ENCODE measurements at places on chromosomes 5 and 9.

DNA sequence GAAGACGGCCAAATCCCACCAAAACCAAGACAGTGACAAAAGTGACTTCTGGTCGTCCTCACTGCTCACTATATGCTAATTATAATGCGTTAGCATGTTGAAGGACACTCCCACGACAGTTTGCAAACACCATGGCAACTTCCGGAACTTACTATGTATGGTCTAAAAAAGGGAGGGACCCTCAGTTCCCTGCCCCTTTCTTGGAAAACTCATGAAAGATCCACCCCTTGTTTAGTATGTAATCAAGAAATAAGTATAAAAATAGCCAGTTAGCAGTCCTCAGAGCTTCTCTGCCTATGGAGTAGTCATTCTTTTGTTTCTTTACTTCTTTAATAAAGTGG lies 9.5 kb downstream of the FCN2 start:
- H3K27ac ChIP-seq, result no peak overlapping the region
- no peaks in the 10 kb centered on the region for H3K27me3 ChIP-seq
- H3K36me3 ChIP-seq, result no peaks in the 10 kb centered on the region
- no peak for DNase-seq
- H3K4me1 ChIP-seq, result peaks cover 27% of the 10 kb centered on the region

DNA sequence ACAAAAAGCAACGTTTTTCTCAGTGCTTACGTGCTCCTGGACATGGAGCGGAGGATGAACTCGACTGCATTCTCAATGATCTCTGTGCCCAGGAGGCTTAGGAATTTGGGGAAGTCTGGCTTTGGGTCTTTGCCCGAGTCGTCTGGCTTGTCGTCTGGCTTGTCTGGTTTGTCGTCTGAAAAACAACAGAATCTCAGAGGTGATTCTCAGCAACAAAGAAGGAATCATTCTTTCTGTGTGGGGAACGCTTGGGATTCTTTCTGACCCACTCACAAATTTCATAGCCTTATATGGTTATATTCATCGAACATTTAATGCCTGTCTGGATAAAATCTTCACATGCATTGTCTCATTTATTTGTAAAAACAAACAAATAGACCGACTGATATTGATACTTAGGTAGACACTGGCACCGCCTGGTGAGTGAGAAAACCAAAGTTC lies 4.7 kb downstream of the C5orf46 start:
- no peaks in the 10 kb centered on the region for H3K4me1 ChIP-seq
- DNase-seq, result no peak
- H3K36me3 ChIP-seq, result no peaks in the 10 kb centered on the region
- no peaks in the 10 kb centered on the region for H3K27me3 ChIP-seq
- H3K4me3 ChIP-seq, result no peak overlapping the region
- H3K27ac ChIP-seq, result no peak overlapping the region

DNA sequence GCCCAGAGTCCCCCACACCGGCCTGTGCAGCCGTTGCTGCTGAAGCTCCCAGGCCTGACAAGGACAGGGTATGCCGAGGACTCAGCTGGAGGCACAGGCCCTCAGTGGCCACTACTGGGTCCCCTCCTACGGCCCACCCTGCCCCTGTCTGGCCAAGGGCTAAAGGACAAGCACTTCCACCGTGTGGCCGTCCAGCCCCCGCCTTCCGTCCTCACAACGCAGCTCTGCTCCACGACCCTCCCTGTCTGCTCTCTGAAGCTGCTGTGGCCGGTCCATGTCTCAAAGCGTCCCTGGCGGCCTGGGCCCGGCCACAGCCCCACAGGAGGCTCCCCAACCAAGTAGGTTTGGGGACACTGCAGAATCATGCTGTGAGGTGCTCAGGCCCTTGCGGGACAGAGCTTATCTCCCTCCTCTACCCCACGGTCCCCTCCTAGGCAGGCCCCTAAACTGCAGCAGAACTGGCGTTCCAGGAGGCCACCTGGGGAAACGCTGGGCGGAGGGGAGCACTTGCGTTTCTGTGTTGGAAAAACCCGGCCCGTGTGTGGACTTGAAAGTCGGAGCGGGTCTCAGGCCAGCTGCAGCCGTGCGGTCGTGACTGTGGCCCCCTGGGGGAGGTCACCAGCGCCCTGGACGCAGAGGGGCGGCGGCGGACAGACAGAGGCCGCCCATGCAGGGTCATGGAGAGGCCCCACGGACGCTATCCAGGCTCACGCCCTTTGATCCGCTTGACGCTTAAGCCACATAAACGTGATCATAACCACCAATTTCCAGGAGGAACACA lies 45.6 kb downstream of the NKD2 start:
- no peak overlapping the region for H3K27ac ChIP-seq
- H3K4me3 ChIP-seq, result no peak overlapping the region
- DNase-seq, result no peak
- no peaks in the 10 kb centered on the region for H3K27me3 ChIP-seq
- H3K36me3 ChIP-seq, result peaks cover 88% of the 10 kb centered on the region

DNA sequence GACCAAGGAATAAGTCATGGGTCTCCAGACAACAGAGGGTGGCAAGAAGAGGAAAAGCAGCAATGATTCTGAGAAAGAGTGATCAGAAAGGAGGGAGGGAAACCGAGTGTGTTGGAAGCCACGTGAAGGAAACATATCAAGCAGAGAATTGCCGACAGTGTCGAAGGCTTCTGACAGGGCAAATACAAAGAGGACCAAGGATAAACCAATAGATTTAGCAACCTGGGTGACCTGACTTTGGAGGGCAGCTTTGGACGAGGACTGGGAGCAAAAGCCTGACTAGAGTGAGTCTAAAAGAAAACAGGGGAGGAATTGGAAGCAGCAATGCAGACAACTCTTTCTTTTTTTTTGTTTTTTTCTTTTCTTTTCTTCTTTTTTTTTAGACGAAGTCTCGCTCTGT lies 83.8 kb downstream of the WWC1 start:
- no peaks in the 10 kb centered on the region for H3K27me3 ChIP-seq
- H3K4me1 ChIP-seq, result no peaks in the 10 kb centered on the region
- no peak overlapping the region for H3K27ac ChIP-seq

- H3K4me3 ChIP-seq, result no peak overlapping the region
- H3K27me3 ChIP-seq, result no peaks in the 10 kb centered on the region
- no peaks in the 10 kb centered on the region for H3K4me1 ChIP-seq
- DNase-seq, result peak; percentile 72
- no peaks in the 10 kb centered on the region for H3K36me3 ChIP-seq
- no peak overlapping the region for H3K27ac ChIP-seq
Observed at GRCh38 chr5:158174918-158175851, 316.2 kb upstream of the CLINT1 start.

GRCh38 chr5:32526810-32527209 lies 58.5 kb upstream of the SUB1 start:
- no peak overlapping the region for H3K27ac ChIP-seq
- H3K27me3 ChIP-seq, result no peaks in the 10 kb centered on the region
- no peaks in the 10 kb centered on the region for H3K36me3 ChIP-seq
- DNase-seq, result peak; percentile 36
- H3K4me1 ChIP-seq, result no peaks in the 10 kb centered on the region

- peak; percentile 82 for DNase-seq
- peaks cover 3% of the 10 kb centered on the region for H3K36me3 ChIP-seq
- peaks cover 32% of the 10 kb centered on the region for H3K4me1 ChIP-seq
Observed at GRCh38 chr9:136245219-136246150, at the start of gene QSOX2. Gene QSOX2 (minus strand): TSS chr9:136245812. CDS start chr9:136245803, 9 bp downstream.

DNA sequence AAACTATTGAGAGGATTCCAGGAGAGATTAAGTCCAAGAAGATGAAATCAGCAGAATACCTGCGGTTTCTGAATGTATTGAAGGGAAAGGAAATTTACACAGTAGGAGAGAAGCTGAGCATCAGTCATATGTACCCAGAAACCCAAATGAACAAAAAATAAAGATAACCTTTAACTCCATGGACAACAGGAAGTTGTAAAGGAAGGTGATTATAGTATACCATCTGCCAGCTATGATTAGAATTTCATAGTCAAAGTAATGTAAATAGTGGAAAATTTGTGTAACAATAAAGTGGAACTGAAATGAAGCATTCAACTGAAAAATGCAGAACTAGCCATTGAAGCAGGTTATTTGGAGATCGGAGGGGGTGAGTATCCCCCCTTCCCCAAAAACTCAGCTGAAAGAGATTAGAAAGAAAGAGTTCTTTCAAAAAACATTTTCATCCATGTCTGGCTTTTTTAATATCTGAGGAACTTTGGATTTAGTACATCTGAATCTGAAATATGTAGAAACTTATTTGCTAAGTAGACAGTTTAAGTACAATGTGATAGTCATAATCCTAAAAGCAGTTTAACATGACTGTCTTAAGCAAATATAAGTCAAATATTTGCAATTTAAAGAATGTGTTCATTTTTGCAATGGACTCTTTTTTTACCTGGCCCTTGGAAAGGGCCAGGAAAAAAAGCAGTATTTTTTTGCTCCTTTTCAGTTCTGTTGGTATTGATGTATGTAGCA lies 58.4 kb downstream of the APC start:
- no peak overlapping the region for H3K27ac ChIP-seq
- no peaks in the 10 kb centered on the region for H3K27me3 ChIP-seq
- DNase-seq, result peak; percentile 51
- H3K36me3 ChIP-seq, result peaks cover 37% of the 10 kb centered on the region
- no peak overlapping the region for H3K4me3 ChIP-seq

Data from common myeloid progenitor, CD34-positive (primary cell).